NT2/D1 (cell line): ENCODE measurements at places on chromosomes 7 and 10.

- no peak for DNase-seq
Observed at GRCh38 chr10:44006771-44007170, 358.1 kb upstream of the ZNF32 start.

GRCh38 chr10:80535671-80536360 is 1.9 kb upstream of the SH2D4B start:
- DNase-seq: no peak

GRCh38 chr7:44210107-44210506 is 9.3 kb downstream of the YKT6 start:
- DNase-seq: no peak

- no peak for DNase-seq
Observed at GRCh38 chr10:103295374-103296015, 18.6 kb downstream of the INA start.

DNA sequence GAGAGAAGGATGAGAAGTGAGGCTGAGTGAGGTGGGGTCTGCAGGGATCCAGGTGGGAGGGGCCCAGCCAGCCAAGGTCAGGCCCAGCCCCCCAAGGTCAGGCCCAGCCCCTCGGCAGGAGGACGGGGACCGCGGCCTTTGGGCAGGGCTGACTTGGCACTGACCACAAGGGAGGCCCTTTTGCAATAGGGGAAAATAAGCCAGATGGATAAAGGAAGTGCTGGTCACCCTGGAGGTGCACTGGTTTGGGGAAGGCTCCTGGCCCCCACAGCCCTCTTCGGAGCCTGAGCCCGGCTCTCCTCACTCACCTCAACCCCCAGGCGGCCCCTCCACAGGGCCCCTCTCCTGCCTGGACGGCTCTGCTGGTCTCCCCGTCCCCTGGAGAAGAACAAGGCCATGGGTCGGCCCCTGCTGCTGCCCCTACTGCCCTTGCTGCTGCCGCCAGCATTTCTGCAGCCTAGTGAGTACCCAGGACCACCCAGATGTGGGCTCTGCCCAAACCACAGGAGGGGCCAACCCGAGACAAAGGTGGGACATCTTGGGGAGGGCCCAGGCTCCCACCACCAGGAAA is at the start of gene PILRA:
Gene PILRA, plus strand, starts transcription at position 227 of the 571 bp plus-strand sequence. Its CDS starts 170 bp downstream, at position 397.
- no peak for DNase-seq

DNA sequence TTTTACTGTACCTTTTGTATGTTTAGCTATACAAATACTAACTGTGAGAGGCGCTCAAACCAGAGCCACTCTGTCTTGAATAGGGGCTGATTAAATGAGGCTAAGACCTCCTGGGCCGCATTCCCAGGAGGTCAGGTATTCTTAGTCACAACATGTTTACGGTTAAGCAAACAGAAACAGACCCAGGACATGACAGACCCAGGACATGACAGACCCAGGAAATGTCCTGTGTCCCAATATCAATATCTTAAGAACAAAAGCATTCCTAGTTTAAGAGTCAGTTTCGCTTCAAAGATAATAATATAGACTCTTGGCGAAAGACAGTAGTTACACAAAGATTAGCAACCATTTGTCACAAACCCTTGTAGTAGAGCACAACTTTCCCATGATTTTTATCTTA is 304.5 kb downstream of the CCSER2 start:
- DNase-seq: no peak

GRCh38 chr7:33477719-33478480 is 348.5 kb downstream of the BBS9 start:
- DNase-seq: no peak

- no peak for DNase-seq
Observed at GRCh38 chr7:33554046-33554445, 351.3 kb upstream of the BMPER start.

DNA sequence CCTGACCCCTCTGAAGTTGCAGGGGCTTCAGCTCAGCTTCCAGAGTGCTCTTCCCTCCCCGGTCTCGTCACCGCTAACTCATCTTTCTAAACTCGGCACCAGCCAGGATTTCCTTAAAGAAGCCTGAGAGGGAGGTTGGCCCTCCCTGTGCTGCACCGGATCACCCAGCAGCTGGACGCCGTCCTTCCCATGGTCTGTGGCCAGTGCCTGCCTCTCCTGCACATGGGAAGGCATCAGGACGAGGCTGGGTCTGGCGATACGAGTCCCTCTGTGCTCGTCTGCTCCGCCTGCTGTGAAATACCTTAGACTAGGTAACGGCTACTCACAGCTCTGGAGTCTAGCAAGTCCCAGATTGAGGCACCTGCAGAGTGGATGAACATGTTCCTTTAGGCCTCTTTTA is 179.1 kb downstream of the ZMYND11 start:
- no peak for DNase-seq

DNA sequence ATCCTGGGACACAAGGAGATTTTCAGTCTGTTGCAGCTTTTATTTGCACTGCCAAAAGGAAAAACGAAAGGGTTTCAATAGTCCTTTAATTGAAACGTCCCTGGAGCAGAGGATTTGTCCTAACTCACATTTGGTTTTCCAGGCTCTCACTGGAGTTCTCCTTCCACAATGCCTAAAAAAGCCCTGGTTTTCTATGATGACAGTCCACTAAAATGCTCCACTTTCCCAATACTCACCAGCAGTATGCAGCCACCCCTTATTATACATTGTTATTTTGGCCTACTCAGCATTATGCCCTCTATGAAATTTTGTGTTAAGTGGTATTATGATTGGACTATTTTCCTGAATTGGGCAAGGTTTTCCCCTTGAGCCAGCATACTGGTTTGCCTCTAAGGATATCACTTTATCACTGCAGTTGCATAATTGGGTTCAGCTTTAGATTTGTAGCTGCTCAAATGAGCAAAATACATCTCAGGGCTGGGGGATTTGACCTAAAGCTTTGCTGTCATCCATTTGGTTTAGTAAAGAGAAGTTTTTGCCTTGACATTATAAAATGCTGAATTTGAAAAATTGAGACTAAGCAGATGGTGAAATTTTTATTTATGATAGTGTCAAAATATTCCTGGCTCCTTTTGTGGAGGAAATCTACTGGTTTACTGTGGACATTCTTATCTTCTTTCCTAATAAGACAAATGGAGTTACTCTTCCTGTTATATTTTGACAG is 239.2 kb downstream of the RNLS start:
- no peak for DNase-seq

- DNase-seq: no peak
Observed at GRCh38 chr10:124007773-124008145, 85.6 kb downstream of the CHST15 start.

DNA sequence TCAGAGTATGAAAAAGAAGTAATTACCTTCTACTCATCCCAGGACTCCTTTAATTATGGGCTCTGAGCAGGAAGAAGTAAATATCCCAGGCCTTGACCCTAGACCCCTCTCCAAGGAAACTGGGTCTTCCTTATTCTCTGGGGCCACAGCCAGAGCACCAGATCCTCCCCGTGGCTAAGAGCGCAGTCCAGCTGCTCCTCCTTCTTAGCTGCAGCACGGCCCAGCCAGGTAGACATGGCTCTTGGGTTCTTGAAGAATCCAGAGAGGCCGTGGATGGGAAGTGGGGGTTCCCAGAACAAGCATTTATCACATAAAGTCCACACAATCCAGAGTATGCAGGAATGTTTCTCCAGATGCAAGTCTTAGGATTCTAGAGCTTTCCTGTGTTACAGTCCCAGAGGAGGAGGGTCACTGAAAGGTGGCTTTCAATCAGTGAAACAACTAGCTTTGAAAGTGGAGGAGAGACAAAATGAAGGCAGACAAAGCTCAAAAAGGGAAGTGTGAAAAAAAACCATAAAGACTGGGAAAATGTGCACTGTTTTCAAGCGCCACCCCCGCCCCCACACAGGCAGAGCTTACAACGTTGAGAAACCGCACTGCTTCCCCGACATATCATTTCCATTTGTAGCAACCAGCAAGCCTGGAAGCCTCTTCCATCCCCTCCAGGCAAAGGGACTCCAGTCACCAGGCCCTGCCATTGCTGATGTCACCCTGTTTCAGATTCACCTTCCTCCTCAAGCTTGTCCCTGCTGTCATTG is 396.5 kb upstream of the MKI67 start:
- no peak for DNase-seq

GRCh38 chr7:114970308-114970707 is 48.4 kb downstream of the MDFIC start:
- no peak for DNase-seq

- DNase-seq: no peak
Observed at GRCh38 chr7:109343678-109344077, 774.0 kb downstream of the DNAJB9 start.

GRCh38 chr7:79547132-79547531 is 93.7 kb upstream of the MAGI2 start:
- no peak for DNase-seq

GRCh38 chr7:158814637-158815036 is 14.7 kb downstream of the ESYT2 start:
- DNase-seq: no peak

DNA sequence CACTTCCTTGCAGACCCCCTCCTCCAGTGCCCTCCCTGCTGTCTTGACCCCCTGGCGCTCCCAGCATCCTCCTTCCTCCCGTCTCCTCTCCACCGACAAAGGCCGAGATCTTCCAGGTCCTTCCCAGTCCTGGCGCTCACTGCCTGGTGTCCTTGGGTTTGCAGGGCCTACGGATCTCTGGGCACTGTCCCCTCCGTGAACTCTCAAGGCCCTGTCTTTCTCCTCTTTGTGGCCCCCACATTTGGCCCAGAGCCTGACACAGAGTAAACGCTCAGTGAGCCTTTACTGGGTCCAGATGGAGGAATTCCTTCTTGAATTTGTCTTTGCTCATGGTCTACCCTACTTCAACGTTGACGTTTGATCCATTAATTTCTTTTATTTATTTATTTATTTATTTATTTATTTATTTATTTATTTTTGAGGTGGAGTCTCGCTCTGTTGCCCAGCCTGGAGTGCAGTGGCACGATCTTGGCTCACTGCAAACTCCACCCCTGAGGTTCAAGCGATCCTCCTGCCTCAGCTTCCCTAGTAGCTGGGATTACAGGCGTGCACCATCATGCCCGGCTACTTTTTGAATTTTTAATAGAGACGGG is 29.7 kb downstream of the TMEM270 start:
- DNase-seq: no peak

- DNase-seq: no peak
Observed at GRCh38 chr7:139830292-139830691, 1.2 kb downstream of the TBXAS1 start.

GRCh38 chr7:74074770-74075169 is 8.8 kb upstream of the LIMK1 start:
- no peak for DNase-seq

GRCh38 chr10:94012834-94013233 is 19.1 kb downstream of the PLCE1 start:
- DNase-seq: no peak

GRCh38 chr7:103989785-103990767 is 618 bp upstream of the RELN start:
- no peak for DNase-seq

DNA sequence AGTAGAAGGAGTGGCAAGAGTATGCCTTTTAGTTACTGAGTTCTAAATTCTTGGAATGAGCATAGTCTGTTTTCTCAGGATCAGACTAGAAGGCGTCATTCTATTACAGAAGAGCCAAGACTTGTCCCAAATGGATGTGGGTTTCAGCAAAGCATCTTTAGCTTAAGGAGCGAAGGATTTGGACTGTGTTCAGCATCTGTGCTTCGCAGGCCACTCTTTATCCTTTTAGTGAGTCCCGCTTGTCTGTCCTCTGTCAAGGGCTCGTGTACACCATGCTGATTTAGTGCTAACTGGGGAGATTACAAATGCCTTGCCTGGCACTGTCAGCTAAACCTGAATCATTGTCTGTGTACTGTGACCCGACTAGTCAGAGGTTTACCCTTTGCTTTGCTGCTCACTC is 465.7 kb downstream of the AUTS2 start:
- DNase-seq: no peak

DNA sequence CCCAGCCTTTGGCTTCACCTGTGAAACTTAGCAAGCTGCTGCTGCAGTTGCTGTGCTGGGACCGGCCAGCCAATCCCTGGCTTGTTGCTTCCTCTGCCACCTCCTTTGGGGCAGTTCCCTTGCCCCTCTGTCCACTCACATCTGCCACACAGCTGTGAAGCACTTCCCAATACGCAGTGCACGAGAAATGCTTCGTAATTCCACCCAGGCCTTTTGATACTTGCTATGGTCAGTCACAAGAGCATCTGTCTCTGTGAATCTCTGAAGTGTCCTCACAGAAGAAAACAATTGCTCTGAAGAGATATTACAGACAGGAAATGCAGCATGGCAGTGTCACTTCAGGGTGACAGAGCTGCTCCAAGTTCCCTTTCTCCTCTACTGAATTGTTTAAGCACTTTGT is 208.5 kb downstream of the PTEN start:
- no peak for DNase-seq

GRCh38 chr7:46549892-46550639 is 629.0 kb upstream of the IGFBP3 start:
- DNase-seq: no peak

GRCh38 chr10:27285093-27285492 is 44.5 kb upstream of the ACBD5 start:
- DNase-seq: no peak

GRCh38 chr7:80772347-80772993 is 134.0 kb downstream of the CD36 start:
- DNase-seq: peak; percentile 33

DNA sequence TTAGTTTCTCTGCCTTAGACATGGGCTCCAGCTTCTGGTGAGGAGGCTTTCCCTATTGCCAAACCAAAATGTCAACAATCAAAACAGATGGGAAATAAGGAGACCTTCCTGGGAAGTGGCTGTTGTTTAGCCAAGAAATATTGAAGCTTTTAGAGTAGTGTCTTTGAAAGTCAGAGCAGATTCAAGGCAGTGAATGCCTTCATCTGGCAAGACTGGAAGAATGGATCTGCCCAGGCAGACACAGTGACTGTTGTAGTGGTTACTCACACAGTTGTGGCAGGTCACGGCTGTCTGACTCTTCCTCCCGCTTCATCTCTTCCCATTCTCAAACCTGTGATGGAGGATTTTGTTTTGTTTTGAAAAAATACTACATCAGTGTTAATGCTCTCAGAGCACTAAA is 154.1 kb upstream of the ADO start:
- DNase-seq: no peak

DNA sequence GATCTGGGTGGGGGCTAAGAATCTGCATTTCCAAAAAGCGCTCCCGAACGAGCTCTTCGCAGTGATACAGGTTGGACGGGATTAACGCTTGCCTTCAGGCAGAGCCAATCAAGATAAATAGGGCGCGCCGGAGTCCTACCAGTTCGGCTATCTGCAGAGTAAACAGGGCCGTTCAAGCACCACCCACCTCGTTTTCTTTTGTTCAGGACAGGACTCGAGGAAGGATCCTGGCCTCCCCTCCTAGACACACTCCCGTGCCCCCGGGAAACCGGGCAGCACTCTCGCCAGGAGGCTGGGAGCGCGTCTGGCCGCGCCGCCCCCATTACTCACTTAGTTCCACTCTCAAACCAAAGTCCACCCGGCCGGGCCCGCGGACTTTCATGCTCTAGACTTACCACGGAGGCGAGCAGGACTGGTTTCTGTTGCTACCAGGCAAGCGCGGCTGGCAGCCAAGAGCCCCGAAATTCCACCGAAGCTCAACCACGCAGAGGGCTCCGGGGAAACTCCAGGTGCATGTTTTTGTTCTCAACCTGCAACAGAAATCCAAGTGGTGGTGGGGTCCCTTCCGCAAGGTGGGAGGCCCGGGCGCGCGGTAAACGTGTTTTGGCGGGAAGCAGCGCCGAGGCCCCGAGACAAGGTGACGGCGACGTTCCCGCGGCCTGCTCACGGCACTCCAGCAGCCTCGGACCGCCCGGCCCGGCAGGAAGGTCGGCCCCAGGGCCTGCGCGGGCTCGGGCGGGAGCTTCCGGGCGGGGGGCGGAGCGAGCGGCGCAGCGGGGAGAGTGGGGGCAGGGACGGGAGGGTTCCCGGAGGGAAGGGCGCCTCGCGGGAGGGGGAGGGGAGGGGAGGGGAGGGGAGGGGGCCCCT is 12.7 kb downstream of the HNRNPF start:
- DNase-seq: no peak

GRCh38 chr7:149823631-149824199 is 14.5 kb upstream of the ZNF862 start:
- DNase-seq: no peak
